ENCODE measurements at places on chromosomes 5 and 9. TPM values are rescaled to one million over a fixed set of nuclear protein-coding genes. Genes with fewer than 3 reads are reported as not detected.

The PCDHB5 gene
- 7.2 TPM for total RNA-seq

The LIFR gene
- total RNA-seq: 145 TPM

The FOCAD gene
- total RNA-seq: 39.9 TPM

The NR5A1 gene
- total RNA-seq: not detected

The TRIM7 gene
- total RNA-seq: 3.7 TPM

The NR6A1 gene
- 7.7 TPM for total RNA-seq

The PHYKPL gene
- 81.5 TPM for total RNA-seq

The PCDHB4 gene
- total RNA-seq: 15.1 TPM

The CDH18 gene
- total RNA-seq: not detected

The GADD45G gene
- 27.1 TPM for total RNA-seq

The NPM1 gene
- total RNA-seq: 438 TPM

The CCL27 gene
- total RNA-seq: not detected

The PCDHB8 gene
- total RNA-seq: 3.5 TPM

The FGF10 gene
- 16.0 TPM for total RNA-seq

The FBP2 gene
- not detected for total RNA-seq

The GSN gene
- total RNA-seq: 4,281 TPM
